ENCODE measurements at places on chromosomes 4 and X.
A peak's percentile ranks its signal among the peaks of the same experiment; 100 is the strongest.

GRCh38 chr4:2304877-2305561 lies 43.1 kb upstream of the MXD4 start:
- no peaks in the 10 kb centered on the region for H3K36me3 ChIP-seq
- DNase-seq, result no peak
- H3K27ac ChIP-seq, result no peak overlapping the region
- H3K27me3 ChIP-seq, result no peaks in the 10 kb centered on the region
- H3K4me1 ChIP-seq, result peaks cover 12% of the 10 kb centered on the region

GRCh38 chrX:78437621-78438020 lies 110.2 kb upstream of the CYSLTR1 start:
- DNase-seq, result no peak
- no peak overlapping the region for H3K4me3 ChIP-seq
- no peaks in the 10 kb centered on the region for H3K4me1 ChIP-seq
- H3K27ac ChIP-seq, result no peak overlapping the region

DNA sequence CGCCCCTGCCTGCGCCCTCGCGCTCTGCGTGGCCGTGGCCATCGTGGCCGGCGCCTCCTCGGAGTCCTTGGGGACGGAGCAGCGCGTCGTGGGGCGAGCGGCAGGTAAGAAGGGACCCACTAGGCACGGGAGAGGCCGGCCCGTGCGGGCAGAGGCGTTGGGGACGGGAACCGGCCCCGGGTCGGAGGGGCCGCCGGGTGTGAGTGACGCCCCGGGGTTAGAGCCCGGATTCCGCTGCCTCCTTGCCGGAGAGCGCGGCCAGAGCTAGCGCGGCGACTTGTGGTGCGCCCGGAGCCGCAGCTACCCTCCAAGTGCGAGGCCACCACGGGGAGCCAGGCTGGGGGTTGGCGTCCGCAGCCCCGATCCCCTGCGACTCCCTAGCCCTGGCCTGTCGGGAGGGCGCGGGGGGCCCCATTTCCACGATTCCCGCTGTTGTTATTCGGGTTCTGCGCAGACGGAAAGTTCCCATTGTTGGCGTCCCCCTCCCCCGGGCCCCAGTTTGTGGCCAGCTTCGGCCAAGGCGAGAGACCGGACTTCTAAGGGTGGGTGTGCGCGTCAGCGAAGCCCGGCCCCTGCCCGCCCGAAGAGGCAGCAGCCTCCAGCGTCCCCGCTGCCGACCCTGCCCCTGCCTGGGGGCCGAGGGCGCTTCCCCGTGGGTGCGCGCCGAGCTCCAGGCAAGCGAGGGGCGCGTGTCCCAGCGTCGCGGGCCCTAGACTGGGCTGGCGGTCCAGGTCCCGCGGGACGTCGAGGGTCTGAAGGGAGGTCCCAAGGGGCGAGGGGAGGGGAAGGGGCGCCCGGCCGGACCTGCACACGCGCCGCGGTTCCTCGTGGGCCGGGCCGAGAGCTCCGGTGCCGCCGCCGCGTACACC lies 1.1 kb downstream of the FGFR3 start:
- DNase-seq, result no peak
- peak overlapping the region; percentile 67 for H3K4me3 ChIP-seq
- no peaks in the 10 kb centered on the region for H3K36me3 ChIP-seq
- peaks cover 95% of the 10 kb centered on the region for H3K27me3 ChIP-seq
- no peak overlapping the region for H3K27ac ChIP-seq
- H3K4me1 ChIP-seq, result peaks cover 13% of the 10 kb centered on the region

DNA sequence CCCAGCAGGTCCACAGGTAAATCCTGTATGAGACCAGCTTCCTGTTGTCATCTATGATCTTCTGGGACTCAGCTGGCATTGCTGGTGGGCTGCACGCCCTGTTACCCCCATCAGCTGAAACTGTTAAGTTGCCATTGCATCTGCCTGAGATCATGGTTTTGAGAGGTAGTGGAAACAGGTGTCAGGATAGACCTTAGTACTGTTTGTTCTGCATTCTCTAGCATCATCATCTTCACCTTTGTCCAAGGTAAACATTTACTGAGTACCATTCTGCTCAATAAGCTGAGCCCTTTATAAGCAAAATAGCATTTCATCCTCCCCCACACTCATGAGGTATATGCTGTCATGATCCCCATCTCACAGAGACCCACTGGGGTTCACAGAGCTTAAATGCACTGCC lies 42.9 kb upstream of the PROM1 start:
- no peaks in the 10 kb centered on the region for H3K36me3 ChIP-seq
- DNase-seq, result no peak
- H3K4me1 ChIP-seq, result peaks cover 14% of the 10 kb centered on the region
- H3K27me3 ChIP-seq, result no peaks in the 10 kb centered on the region
- H3K4me3 ChIP-seq, result no peak overlapping the region

DNA sequence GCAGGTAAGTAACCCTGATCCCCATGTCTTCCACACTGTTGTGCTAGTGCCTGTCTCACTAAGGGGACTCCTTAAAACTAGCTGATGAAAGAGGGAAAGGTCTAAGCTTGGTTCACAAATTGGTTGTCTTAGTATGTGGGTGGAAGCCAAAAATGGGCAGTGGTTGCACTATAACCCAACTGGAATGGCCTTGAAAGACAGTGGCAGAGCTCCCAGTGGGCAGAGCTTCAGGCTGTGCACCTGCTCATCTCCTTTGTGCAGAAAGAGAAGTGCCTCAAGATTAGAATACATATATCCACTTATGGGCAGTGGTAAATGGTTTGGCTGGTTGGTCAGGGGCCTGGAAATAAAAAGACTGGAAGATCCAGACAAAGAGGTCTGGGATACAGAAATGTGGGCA lies 7.2 kb downstream of the SYN1 start:
- H3K4me1 ChIP-seq, result no peaks in the 10 kb centered on the region
- no peak overlapping the region for H3K27ac ChIP-seq
- H3K27me3 ChIP-seq, result no peaks in the 10 kb centered on the region
- H3K4me3 ChIP-seq, result no peak overlapping the region
- DNase-seq, result no peak

DNA sequence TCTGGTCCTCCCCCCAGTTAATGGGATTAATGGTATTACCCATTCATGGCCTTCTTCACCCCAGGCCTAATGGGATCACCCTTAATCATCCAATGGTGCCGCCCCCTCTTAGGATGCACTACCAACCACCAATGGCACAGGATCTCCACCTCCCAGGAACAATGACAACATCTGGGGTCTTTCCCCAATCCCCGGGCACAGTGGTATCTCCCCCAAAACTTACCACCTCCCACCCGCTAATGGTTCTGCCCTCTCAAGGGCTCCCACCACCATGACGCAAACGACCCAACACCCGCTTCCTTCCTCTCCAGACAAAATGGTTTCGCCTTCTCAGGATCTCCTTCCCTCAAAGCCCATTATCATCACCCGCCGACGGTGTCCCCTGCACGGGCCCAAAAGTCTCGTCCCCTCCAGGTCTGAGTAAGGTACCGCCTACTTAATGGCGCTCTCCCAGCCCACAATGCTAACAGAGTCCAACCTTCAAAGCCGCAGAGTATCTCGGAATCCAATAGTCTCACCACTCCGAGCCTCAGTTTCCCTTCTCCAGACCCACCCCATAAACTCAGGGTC lies 458 bp downstream of the GRIPAP1 start:
- H3K4me3 ChIP-seq, result peak overlapping the region; percentile 76
- H3K27me3 ChIP-seq, result no peaks in the 10 kb centered on the region
- H3K27ac ChIP-seq, result peak overlapping the region; percentile 89

DNA sequence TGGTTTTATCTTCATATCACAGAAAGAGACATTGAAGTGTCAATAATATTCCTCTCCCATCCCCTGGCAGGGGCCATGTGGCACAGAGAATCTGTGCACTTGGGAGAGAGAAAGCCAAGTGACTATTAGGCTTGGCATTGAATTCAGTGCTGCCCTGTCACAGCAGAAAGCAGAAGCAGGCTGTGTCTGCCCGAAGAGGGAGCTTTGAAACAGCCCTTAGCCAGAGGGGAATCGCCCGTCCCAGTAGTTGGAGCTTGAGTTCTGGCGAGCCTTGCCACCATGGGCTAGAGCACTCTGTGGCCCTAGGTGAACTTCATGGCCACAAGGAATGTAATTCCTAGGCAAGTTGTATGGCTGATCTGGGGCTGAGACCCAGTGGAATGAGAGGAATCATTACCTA lies 282.5 kb upstream of the PCDH10 start:
- no peaks in the 10 kb centered on the region for H3K36me3 ChIP-seq
- H3K27me3 ChIP-seq, result no peaks in the 10 kb centered on the region
- H3K27ac ChIP-seq, result no peak overlapping the region

- DNase-seq, result peak; percentile 75
- peak overlapping the region; percentile 86 for H3K27ac ChIP-seq
- no peaks in the 10 kb centered on the region for H3K27me3 ChIP-seq
- no peak overlapping the region for H3K4me3 ChIP-seq
- H3K36me3 ChIP-seq, result peaks cover 4% of the 10 kb centered on the region
These were observed 35.3 kb downstream of the NBDY start for GRCh38 chrX:56764153-56764974.

DNA sequence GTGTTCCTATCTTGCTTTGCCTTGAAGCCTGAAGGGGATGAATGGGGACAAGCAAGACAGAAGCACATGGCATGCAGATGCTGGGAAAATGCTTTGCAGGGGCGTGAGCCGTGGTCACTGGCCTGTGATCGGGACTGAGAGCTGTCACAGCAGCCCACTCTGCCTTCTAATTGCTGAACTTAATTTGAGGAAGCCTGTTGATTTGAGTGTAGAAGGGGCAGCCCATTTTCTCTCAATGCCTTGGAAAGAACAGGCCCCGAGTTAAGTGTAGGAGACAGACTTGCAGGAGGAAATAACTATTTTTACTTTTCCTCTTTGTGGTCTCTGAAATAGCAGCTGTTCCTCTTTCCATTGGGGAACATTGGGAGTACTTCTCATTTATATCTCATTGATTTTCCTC lies 26.1 kb upstream of the TBC1D1 start:
- no peaks in the 10 kb centered on the region for H3K27me3 ChIP-seq
- DNase-seq, result no peak
- no peaks in the 10 kb centered on the region for H3K4me1 ChIP-seq
- H3K4me3 ChIP-seq, result no peak overlapping the region
- H3K27ac ChIP-seq, result no peak overlapping the region

GRCh38 chrX:149877636-149878035 lies 3.3 kb upstream of the MAGEA8 start:
- H3K36me3 ChIP-seq, result no peaks in the 10 kb centered on the region
- H3K4me1 ChIP-seq, result no peaks in the 10 kb centered on the region

- H3K27ac ChIP-seq, result peak overlapping the region; percentile 74
- no peaks in the 10 kb centered on the region for H3K27me3 ChIP-seq
- H3K4me3 ChIP-seq, result no peak overlapping the region
- peaks cover 15% of the 10 kb centered on the region for H3K4me1 ChIP-seq
- H3K36me3 ChIP-seq, result no peaks in the 10 kb centered on the region
These were observed 32.3 kb downstream of the GAB3 start for GRCh38 chrX:154718616-154719015.

GRCh38 chrX:134172588-134173259 lies 64.3 kb upstream of the CCDC160 start:
- peak overlapping the region; percentile 55 for H3K4me3 ChIP-seq
- peak overlapping the region; percentile 74 for H3K27ac ChIP-seq
- peaks cover 9% of the 10 kb centered on the region for H3K4me1 ChIP-seq
- peak; percentile 34 for DNase-seq
- no peaks in the 10 kb centered on the region for H3K36me3 ChIP-seq

- no peak overlapping the region for H3K4me3 ChIP-seq
- H3K4me1 ChIP-seq, result no peaks in the 10 kb centered on the region
- no peaks in the 10 kb centered on the region for H3K36me3 ChIP-seq
- no peak for DNase-seq
- no peaks in the 10 kb centered on the region for H3K27me3 ChIP-seq
- no peak overlapping the region for H3K27ac ChIP-seq
These were observed 63.3 kb downstream of the FAT1 start for GRCh38 chr4:186660403-186660802.

- no peak overlapping the region for H3K4me3 ChIP-seq
- peaks cover 36% of the 10 kb centered on the region for H3K36me3 ChIP-seq
- no peaks in the 10 kb centered on the region for H3K27me3 ChIP-seq
- no peaks in the 10 kb centered on the region for H3K4me1 ChIP-seq
- DNase-seq, result no peak
These were observed 17.2 kb downstream of the DHRSX start for GRCh38 chrX:2483398-2484060.

GRCh38 chr4:78345237-78345636 lies 206.3 kb upstream of the ANXA3 start:
- H3K27ac ChIP-seq, result no peak overlapping the region
- no peaks in the 10 kb centered on the region for H3K36me3 ChIP-seq
- H3K4me3 ChIP-seq, result no peak overlapping the region
- H3K27me3 ChIP-seq, result no peaks in the 10 kb centered on the region
- peaks cover 5% of the 10 kb centered on the region for H3K4me1 ChIP-seq
- DNase-seq, result no peak

DNA sequence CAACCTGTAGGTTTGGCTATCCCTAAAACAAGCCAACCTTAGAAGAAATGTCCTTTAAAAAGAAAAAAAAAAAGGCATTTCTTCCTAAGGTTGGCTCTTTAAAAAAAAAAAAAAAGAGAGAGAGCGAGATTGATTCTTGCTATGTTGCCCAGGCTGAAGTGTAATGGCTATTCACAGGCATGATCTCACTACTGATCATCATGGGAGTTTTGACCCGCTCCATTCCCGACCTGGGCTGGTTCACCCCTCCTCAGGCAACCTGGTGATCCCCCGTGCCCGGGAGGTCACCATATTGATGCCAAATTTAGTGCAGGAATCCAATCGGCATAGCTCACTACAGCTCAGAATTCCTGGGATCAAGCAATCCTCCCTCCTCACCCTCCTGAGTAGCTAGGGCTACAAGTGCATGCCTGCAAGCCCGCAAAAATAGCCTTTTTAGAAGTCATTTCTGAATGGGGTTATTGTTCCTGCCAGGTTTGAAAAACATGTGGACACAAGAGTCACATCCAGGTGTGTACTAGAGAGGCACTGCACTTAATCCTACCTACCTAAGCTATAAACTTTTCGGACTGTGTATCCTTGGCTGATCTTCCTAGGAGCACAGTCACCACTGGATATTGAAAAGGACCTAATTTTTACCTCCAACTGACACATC lies 61.4 kb upstream of the ZCCHC13 start:
- no peak for DNase-seq
- peaks cover 11% of the 10 kb centered on the region for H3K36me3 ChIP-seq
- H3K4me3 ChIP-seq, result no peak overlapping the region
- H3K27ac ChIP-seq, result no peak overlapping the region
- no peaks in the 10 kb centered on the region for H3K27me3 ChIP-seq
- no peaks in the 10 kb centered on the region for H3K4me1 ChIP-seq

DNA sequence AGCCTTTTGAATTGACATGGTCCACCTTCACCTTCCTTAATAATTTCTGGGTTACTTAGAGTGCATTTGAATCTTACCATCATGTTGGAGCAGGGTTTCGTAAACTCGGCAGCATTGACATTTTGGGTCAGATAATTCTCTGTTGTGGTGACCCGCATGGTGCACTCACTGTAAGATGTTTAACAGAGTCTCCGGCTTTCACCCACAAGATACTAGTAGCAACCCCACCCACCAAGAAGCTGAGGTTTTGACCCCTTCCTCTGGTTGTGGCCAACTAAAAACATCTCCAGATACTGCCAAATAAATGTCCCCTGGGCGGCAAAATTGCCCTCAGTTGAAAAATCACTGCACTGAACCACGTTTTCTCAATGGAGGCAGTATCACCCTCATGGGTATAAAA lies 62.7 kb downstream of the CHST7 start:
- DNase-seq, result no peak
- no peaks in the 10 kb centered on the region for H3K27me3 ChIP-seq
- H3K27ac ChIP-seq, result no peak overlapping the region
- no peaks in the 10 kb centered on the region for H3K36me3 ChIP-seq
- H3K4me3 ChIP-seq, result no peak overlapping the region
- no peaks in the 10 kb centered on the region for H3K4me1 ChIP-seq

- H3K4me1 ChIP-seq, result no peaks in the 10 kb centered on the region
- no peaks in the 10 kb centered on the region for H3K27me3 ChIP-seq
- no peak for DNase-seq
- no peaks in the 10 kb centered on the region for H3K36me3 ChIP-seq
- no peak overlapping the region for H3K4me3 ChIP-seq
- H3K27ac ChIP-seq, result no peak overlapping the region
These were observed 180.3 kb upstream of the DKK2 start for GRCh38 chr4:107216379-107216778.

All from thymus (tissue), 14 donors.